CD4-positive, alpha-beta memory T cell (primary cell): ENCODE measurements at places on chromosomes 6 and 20. TPM values are rescaled to one million over a fixed set of nuclear protein-coding genes. Genes with fewer than 3 reads are reported as not detected.

The SLC22A7 gene
- total RNA-seq = not detected

DNA sequence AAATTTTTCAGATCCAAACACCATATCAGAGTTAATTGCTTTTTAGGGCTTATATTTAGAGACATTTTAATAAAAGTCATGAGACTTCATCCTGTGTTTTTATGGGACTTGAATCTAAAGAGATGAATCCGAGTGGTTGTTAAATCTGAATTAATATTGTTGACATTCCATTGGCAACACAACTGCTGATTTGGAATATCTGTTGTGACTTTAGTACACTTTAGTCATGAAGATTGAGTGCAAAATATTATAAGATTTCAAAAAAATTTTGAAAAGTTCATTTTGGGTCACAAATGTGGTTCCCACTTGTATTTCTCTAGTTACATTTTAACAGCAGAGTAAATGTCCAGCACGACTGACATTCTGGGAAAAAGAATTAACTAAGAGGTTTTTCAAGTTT is 442.7 kb upstream of the HSF2 start:
- DNase-seq = no peak

The STX11 gene
- 5.7 TPM for total RNA-seq

The EBF4 gene
- total RNA-seq = 2.8 TPM

DNA sequence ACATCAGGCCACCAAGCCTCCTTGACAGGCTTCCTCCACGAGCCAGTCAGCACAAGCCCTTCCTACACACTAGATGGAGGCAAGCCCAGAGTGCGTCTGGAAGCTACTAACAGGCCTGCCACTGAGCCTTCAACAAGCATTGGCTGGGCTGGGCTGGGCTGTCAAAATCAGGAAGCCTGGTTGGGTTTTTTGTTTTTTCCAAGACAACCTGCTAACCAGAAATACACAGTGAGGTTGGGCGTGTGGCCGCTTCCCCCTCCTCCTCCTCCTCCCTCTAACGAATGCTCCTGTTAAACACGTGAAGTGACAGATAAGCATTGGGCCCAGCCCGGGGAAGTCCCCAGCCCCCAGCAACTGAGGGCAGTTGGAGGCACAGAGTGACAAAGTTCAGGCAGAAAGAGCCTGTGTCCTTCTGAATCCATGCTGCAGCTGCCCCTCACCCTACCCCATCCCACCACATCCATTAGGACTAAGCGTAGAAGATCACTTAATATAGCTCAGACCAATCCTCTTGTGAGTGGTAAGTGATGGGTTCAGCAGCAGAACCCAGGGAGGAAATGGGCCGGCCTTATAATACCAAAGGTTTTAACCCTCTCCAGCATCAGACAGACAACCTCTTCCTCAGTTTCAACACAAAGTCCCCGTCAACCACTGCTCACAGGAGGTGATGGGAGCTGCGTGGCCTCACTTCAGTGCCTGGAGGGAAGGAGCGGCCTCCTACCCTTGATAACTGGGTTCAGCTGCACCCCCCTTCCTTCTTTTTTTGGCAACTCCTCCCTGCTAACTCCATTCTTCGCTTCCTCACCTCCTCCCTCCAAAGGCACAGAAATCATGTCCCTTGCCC is 1.1 kb downstream of the NFATC2 start:
- DNase-seq = peak; percentile 91

DNA sequence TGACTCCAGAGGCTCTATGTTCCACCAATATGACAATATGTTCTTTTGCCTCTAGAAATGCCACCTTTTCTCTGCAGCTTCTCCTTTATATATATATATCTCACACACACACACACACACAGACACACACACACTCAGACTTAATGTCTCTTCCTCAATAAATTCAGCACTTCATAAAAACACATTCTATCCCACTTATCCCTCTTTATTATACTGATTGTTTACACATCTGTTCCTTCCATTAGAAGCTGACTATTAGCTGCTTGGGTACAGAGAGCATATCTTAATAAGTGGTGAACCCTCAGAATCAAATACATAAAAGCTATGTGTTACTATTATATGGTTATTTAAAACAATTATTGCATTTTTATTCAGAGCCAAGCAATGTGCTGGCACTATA is 23.3 kb downstream of the NRSN1 start:
- no peak for DNase-seq

The SRSF12 gene
- total RNA-seq = not detected

The C20orf204 gene
- 3.7 TPM for total RNA-seq

DNA sequence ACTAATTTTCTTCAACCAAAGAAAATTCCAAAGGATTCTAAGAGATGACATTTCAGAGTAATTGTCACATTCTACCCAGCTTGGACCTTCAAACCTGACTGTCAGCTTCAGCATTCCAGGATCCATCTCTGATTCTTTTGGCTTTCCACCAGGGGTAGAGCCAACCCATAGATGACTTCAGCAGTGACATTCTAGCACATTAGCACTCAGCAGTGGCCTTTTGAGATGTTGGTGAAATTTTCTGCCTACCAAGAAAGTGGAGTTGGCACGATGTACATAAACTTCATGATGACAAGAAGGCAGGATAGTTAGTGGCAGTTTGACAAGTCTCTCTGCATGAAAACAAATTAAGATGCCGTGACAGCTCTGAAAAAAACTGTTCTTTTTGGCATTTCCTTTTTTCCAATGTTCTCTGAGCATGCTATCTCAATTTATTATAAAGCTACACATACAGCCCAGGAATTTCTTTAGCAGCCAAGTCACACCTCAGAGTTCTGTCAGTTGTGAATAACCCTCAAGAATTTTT is 466.5 kb upstream of the RNF217 start:
- DNase-seq = no peak
